ENCODE measurements at places on chromosomes 5 and 9. TPM values are rescaled to one million over a fixed set of nuclear protein-coding genes. Genes with fewer than 3 reads are reported as not detected.

DNA sequence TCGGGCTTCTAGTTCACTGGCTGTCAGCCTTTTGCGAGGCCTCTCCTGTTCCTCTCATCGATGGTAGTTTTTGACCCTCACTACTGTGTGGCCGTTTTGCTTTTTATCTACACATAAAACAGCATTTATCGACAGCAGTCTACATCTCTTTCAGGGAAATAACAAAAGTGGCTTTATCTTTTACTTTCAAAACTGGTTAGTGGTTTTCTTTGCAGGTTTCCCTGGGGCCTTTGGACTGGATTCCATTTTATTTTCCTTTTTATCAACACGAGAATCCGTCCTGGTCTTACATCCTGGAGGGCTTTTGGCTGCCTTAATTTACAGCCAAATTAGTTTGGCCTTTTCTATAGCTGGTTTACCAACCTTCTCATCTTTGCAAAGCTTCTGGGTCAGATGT, 793 bp upstream of the PKD2L2 start:
- DNase-seq, result no peak

- no peak for DNase-seq
These were observed 11.1 kb upstream of the CTSL start for GRCh38 chr9:87714819-87715218.

DNA sequence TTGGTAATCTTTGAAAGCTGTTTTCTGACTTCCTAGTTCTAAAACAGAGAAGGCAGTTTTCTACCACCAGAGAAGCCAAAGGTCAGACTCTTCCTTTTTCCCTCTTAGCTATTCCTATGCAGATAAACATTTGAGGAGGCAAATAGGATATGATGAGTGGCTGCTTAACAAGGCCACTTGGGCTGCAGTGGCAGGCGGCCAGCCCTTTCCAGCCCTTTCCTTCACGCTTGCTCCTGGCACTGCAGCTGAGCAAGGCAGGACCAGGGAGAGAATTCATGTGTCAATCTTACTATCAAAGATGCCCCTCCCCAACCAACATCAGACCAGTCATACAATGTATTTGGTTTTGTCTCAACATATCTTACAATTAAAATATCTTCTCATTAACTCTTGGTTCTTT, 36.8 kb upstream of the RNF38 start:
- no peak for DNase-seq

GRCh38 chr5:95076395-95077185, 208.3 kb downstream of the MCTP1 start:
- DNase-seq, result no peak

GRCh38 chr9:114339130-114339908, 9.7 kb downstream of the ORM2 start:
- DNase-seq, result no peak

- no peak for DNase-seq
These were observed 208.0 kb downstream of the SGCD start for GRCh38 chr5:156534906-156535485.

DNA sequence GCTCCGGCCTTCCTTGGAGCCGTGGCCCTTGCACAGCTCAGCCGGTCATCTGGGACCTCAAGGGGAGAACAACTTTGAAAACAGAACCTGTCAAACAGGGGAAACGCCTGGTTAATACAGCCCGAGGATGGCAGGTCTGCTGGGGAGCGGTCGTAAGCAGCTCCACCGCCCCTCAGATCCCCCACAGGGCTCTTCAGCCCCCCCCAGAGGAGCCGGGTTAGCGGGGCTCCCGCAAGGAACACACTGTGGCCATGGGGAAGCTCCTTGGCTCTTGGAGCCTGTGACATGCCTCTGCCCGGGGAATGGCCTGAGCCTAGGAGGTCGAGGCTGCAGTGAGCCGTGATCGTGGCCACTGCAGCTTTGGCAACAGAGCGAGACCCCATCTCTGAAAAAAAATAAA, 6.8 kb downstream of the TMEM250 start:
- no peak for DNase-seq

GRCh38 chr5:172209714-172210113, 15.7 kb downstream of the EFCAB9 start:
- no peak for DNase-seq

DNA sequence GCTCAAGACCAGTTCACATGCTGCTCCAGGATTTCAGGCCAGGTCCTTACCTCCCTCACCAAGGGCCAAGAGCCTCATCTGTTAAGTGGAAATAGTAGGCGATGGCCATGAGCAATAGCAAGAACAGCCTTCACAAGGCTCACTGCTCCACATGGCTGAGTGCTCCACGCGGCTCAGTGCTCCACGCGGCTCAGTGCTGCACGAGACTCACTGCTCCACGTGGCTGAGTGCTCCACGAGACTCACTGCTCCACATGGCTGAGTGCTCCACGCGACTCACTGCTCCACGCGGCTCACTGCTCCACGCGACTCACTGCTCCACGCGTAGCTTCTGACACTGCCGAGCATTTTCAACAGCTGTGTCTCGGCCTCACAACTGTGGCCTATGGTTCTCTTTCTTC, 36.4 kb upstream of the ADAMTS2 start:
- DNase-seq, result no peak

DNA sequence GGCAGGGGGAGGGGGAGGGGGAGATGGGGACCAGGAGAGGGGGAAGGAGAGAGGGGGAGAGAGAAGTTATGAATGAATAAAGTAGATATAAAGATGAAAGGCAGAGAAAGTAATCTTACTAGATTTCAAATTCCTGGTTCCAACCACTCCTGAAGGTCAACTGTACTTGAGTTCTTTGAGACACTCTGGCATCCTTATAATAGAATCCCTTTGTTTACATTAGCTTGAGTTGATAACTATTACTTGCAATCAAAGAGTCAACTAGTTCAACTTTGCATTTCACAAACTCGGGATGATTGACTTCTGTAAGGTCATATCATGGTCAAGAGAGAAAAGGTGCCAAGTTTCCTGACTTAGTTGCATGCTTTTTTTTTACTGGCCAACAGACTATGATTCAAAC, 42.2 kb downstream of the BAAT start:
- no peak for DNase-seq

DNA sequence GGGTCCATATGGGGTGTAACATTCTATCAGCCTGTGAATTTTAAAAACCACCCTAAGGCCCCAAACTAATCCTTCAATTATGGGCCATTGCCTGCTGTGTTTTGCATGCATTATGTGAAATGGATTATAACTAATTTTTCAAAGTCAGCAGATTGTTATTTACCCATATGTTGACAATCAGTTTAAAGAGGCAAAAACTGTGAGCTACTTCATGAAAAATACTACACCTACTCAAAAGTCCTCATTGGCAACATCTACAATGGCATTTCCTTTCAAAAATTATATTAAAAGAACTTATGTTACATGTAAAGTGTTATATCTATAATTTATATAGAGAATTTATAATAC, 49.0 kb upstream of the KIF2A start:
- no peak for DNase-seq

GRCh38 chr9:95733741-95734666, 141.5 kb upstream of the ERCC6L2 start:
- DNase-seq, result no peak

GRCh38 chr5:52777186-52777585, 10.5 kb upstream of the ITGA1 start:
- DNase-seq, result no peak

DNA sequence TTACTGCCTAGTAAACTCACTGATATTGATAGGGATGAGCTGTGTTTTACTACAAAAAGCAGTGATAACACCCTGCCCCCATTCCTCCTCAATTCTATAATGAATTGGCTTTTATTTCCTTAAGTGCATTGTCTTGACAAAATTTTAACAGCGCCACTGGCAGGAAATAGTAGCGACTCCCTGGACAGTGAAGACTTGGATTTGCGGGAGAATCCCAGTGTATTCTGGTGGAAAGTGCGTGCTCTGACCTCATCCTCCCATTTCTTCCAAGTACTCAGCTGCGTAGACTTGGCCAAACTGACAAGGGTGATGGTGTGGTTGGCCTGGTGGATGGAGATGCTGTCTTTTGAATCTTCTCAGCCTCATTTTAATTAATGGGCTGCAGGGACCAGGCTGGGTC, 5.3 kb downstream of the TRIO start:
- DNase-seq, result no peak

DNA sequence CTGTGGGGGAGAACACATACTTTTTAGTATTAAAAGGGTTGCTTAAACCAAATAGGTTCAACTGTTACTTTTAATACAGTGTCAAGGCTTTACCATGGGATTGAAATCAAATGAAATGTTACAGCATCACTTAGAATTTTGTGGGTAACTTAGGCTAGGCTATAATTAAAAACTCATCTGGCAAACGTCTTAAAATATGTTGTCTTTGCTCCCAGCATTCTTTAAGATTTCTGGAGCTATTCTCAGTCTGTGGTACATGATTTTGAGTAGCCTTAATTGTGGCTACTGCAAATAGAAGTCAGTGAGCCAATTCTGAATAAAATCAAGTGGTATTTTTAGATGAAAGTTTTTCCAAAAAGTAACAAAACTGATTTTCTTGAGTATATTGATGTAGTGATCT, 30.7 kb downstream of the UHRF2 start:
- no peak for DNase-seq

The IL11RA gene
- 50.3 TPM for total RNA-seq

The GNA14 gene
- total RNA-seq, result 3.5 TPM

The TSSK1B gene
- not detected for total RNA-seq

The FPGS gene
- 286 TPM for total RNA-seq

The CCNJL gene
- not detected for total RNA-seq

The EGR1 gene
- total RNA-seq, result 419 TPM

The ANKRD55 gene
- total RNA-seq, result not detected
